Femur (tissue), 1 donor: ENCODE measurements at places on chromosomes 7 and 10.

- no peak for DNase-seq
Measured at GRCh38 chr10:50063100-50063499, 4.7 kb upstream of the WASHC2A start.

GRCh38 chr7:47791682-47792081 lies 156.6 kb downstream of the PKD1L1 start:
- DNase-seq, result no peak

- no peak for DNase-seq
Measured at GRCh38 chr7:98777051-98777450, 92.8 kb downstream of the TMEM130 start.

- peak; percentile 55 for DNase-seq
Measured at GRCh38 chr7:37732253-37732652, 48.7 kb downstream of the GPR141 start.

DNA sequence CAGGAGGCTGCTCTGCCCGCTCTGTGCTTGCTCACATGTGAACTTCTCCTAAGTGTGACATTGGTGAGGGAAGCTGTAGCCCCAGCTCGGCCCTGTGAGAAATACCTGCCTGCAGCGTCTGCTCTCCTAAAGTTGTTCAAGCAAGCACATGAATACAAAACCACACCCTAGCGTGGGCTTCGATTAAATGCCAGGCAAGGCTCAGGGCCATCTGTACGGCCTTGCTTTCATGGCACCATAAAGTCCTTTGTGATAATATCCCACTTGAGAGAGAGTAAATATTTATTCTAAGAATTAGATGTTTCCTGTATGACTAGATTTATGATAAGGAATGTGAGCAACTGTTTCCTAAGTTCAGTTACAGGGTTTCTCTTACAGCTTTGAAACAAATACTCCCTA lies 262.8 kb upstream of the KLF14 start:
- no peak for DNase-seq

GRCh38 chr10:68813559-68813958 lies 13.8 kb upstream of the STOX1 start:
- no peak for DNase-seq

DNA sequence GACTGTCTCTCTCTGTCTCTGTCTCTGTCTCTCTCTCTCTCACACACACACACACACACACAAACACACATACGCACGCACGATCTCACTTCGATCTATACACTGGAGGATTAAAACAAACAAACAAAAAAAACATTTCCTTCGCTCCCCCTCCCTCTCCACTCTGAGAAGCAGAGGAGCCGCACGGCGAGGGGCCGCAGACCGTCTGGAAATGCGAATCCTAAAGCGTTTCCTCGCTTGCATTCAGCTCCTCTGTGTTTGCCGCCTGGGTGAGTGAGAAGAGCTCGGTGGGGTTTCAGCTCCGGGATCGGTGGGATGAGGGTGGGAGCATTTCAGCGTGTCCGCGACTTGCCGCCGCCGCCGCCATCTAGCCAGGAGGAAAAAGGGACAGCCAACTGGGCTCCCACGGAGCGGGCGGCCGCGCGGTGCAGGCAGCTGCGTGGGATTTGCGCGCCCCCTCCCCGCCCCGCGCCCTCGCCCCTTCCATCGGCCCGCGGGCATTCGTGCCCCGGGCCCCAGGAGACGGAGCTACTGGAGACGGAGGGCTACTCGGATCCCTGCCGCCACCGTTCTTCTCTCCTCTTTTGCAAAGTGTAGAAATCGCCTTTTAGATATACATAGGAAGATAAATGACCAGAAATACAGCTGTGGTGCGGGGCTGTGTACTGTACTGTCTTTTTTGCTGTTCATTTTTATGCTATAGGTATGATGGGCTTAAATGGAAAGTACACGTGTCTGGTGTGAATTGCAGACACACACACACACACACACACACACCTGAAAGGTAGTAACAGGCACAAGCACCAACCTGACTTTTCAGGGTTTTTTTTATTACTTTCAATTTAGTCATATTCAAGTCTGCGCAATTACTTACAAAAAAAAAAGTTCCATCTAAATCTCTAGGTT lies 581 bp downstream of the PTPRZ1 start:
- peak; percentile 31 for DNase-seq

DNA sequence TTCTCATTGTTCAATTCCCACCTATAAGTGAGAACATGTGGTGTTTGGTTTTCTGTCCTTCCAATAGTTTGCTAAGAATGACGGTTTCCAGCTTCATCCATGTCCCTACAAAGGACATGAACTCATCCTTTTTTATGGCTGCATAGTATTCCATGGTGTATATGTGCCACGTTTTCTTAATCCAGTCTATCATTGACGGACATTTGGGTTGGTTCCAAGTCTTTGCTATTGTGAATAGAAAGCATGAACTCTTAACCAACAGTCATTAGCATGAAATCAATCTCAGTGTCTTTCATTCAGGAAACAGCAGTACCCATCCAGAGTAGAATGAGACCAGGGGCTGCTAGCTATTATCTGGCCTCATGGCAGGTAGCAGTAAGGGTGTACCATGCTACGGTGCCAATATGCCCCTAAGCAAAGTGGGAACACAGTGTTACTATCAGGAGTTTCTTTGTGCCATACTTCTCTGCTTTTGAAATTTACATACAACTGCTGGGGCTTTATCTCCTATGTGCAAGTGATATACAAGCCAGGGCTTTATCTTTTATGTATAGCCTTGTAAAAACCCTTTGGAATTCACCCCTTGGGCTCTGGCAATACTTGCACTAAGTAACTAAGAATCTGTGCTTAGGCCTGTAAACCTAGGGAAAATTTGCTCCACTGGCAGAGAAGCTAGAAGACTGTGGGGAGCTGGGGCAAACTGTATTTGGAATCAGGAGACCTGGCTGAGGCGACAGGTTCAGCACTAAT lies 5.4 kb downstream of the PON2 start:
- no peak for DNase-seq

- DNase-seq, result no peak
Measured at GRCh38 chr10:113651021-113651420, 12.8 kb downstream of the NRAP start.

DNA sequence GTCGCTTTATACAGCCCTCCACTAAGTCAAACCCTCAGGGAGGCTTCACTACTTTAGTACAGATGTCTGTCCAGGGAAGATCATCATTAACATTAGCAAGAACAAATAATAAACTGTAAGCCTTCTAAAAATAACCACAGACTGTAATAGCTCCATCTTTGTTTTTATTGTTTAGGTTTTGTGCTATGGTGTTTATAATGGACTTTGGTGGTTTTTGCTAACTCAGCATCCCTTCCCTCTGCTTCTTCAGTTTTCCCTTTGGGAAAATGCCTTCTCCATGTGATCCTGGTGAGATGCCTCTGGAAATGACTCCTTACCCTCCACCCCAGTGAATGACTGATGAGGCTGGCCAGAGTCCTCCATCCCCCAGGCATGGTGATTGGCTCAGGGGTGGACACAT lies 131.3 kb downstream of the ICA1 start:
- no peak for DNase-seq

GRCh38 chr10:123019941-123020703 lies 11.3 kb downstream of the ACADSB start:
- no peak for DNase-seq

GRCh38 chr7:39580149-39580874 lies 14.1 kb downstream of the YAE1 start:
- DNase-seq, result peak; percentile 87
